ENCODE measurements at places on chromosomes 7 and 10.

GRCh38 chr10:99368646-99369045, 39.5 kb downstream of the CNNM1 start:
- no peak for DNase-seq

GRCh38 chr7:2008101-2008935, 224.4 kb downstream of the MAD1L1 start:
- DNase-seq: no peak

- no peak for DNase-seq
Measured at GRCh38 chr10:49290607-49291006, 8.4 kb upstream of the C10orf71 start.

- no peak for DNase-seq
Measured at GRCh38 chr10:124022066-124022465, 71.3 kb downstream of the CHST15 start.

- DNase-seq: peak; percentile 5
Measured at GRCh38 chr10:119459681-119460340, 82.7 kb downstream of the RGS10 start.

DNA sequence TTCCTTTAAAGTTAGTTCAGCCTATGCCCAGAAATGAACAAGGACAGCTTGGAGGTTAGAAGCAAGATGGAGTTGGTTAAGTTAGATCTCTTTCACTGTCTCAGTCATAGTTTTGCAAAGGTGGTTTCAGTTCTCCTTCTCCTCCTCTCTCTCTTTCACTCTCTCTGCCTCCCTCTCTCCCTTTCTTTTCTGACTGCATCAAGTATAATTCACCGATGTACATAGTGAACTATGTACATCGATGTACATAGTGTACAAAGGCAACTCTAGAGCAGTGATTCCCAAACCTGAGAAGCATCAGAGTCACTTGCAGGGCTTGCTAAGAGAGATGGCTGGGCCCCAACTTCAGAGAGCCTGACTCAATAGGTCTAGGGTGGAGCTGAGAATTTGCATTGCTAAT, 1259.7 kb downstream of the TYW1 start:
- DNase-seq: no peak

- DNase-seq: no peak
Measured at GRCh38 chr10:49756031-49756430, 6.1 kb downstream of the OGDHL start.

GRCh38 chr10:128027822-128028507, 98.3 kb downstream of the MKI67 start:
- no peak for DNase-seq

GRCh38 chr7:129840757-129841156, 112.0 kb downstream of the UBE2H start:
- DNase-seq: no peak

GRCh38 chr7:26370011-26370410, 78.3 kb downstream of the SNX10 start:
- DNase-seq: peak; percentile 44

DNA sequence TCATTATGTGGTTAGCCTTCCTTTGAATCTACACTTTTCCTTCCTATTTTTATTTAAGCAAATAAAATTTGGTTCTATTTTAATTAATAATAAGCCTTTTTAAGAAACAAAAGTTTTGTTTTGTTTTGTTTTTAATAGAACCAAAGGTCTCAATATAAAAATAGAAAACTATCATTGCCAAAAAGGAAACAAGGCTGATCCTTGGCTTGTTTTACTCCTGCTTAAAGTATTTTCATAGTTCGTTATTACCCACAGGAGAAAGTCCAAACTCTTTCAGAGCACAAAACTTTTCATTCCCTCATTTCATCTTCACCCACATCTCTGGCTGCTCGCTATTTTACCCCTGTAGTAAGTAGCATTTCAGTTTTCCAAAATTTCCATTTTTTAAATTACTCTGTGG, 374.8 kb downstream of the SEMA3D start:
- DNase-seq: no peak

DNA sequence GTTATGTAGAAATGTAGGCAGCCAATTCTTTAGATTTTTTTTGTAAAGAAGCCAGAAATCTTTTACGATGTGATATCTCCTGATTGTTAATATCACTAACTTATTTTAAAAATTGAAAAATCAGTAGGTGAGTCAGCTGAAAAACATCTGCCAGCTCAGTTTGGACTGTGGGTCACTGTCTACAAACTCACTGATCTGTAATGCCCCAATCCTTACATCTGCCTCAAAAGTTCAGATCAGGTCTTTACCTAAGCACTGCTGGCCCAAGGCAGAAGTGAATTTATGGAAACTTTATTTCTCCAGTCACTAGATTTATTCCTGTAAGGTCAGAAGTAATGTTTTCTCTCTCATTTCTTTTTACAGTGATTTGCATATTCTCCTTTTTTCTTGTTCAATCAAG, 31.0 kb upstream of the FAM13C start:
- DNase-seq: no peak

GRCh38 chr7:30866939-30867338, 44.7 kb upstream of the AQP1 start:
- DNase-seq: no peak

DNA sequence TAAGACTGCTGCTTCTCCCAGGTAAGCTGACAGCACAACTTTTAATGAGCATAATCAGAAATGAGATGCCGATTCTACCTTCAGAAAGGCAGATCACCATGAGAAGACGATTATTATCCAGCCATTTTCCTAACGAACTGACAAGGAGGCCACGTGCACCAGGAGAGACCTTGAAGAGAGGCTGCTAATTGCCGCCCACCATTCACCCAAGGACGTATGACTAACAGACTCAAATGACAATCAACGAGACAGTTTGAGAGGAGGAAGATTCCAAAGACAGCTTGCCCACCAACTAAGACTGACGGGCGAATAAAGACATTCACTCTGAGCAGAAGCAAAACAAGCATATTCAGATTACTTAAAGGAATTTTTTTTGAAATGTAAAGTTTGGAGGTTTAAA, 301.9 kb upstream of the TAC1 start:
- DNase-seq: no peak

DNA sequence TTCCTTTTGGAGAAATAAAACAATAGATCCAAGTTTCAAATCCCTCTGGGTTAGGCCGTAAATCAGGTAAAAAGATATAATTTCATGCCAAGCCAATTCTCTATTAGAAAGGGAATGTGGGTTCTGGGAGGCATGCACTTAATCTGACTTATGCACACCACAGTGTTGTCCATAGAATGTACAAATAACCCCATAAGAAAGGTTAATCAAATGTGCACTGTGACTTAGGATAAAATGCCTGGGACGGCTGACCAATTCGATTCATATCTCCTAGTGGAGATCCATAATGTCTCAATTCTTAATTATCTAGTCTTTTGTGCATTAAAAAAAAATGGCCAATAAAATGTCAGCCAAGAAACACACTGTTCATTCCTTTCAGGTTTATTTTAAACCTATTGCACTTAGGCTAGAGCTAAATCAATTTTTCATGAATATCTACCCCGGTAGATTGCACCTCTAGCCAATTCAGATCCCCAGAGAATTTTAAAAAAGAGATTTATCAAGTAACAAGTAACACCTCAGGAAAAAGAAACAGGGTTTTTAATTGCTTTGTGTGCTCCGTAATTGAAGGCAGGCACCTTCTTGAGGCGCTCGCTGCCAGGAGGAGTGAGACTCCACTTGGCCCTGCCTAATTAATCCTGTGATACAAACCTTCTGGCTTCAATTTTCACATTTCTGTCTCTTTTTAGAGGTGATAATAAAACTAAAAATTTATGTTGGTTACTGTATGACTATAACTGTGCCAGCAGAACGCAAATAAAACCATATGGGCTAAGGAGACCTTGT, 265.1 kb downstream of the ETV1 start:
- peak; percentile 66 for DNase-seq

DNA sequence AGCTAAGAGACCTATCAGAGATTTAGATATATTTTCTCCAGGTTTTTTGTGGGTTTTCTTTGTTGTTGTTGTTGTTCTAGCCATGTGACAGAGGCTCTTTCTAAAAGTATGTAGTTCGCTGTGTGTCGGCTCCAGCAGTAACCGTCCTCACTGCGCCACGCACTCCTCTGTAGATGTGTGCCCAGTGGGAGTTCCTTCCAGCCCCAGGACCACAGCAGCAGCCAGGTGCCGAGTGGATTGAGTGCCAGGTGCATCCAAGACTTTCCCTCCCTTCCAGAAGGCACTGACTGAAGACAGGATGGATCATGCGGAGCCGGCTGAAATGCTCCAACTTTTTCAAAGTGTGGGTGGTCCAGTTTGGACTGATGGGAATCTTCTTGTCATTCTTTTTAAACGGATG, 31.8 kb downstream of the WDR86 start:
- no peak for DNase-seq

DNA sequence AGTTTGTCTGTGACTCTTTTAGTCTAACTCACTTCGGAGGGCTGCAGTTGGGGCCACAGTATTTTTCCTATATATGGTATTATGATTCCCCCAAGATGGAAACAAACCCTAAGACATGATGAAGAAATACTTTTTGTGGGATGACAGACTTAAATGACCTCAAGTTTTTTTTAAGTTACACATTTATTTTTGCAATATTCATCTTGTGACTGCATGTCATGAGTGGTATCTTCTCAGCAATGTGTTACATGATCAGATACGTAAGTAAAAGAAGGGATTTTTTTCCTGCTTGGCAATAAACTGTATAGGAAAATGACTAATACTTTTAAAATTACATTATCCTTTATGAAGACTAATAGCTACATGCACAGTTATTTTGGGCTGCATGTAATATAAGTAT, 57.8 kb downstream of the OR13A1 start:
- no peak for DNase-seq

Data from cerebellar cortex (tissue), 1 donor.